Activated T-cell treated with anti-CD3 and anti-CD28 coated beads, Interleukin-2, amount 50 U/mL, for 72 hours (primary cell): ENCODE measurements at places on chromosomes 12 and 14. TPM values are rescaled to one million over a fixed set of nuclear protein-coding genes. Genes with fewer than 3 reads are reported as not detected.

DNA sequence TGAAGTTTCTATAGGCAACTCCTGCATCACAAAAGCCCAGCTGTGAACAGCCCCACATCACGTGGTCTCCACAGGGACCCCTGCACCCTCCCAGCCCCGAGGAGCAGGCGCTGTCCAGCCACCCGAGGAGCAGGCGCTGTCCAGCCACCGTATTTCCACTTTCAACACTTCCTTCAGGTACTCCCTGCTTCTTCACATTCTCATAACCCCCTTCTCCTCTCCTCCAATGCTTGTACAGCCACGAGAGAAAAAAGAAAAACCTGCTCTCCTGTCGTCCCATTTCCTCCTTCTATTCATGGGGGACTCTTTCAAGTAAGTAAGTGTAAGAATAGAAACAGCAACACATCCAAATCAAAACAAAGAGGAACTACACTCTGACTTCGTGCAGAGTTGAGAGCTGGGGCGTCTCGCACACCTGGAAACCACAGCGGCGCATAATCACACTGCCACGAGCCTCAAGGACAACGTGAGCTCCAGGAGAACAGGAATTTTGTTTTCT is 11.9 kb downstream of the CDC42BPB start:
- DNase-seq: no peak
- H3K4me1 ChIP-seq: peaks cover 6% of the 10 kb centered on the region
- H3K4me3 ChIP-seq: peak overlapping the region; percentile 36
- H3K27me3 ChIP-seq: peaks cover 11% of the 10 kb centered on the region

DNA sequence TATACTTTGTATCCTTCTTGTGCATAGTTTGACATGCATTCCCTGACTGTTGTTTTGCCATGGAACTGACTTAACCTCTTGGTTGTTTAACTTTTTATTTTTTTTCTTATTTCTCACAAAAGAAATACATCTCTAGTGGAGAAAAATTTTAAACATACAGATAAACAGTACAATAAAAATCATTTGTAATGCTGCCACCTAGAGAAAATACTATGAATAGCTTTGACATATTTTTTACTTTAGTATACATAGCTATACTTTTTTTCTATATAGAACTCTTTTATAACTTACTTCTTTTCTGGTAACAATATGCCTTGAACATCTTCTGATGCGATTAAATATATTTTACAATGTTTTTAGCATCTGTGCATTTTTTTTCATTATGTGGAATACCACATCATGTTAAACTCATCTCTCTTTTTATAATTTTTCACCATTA is 184.5 kb downstream of the AKAP6 start:
- no peak overlapping the region for H3K27ac ChIP-seq
- no peak for DNase-seq
- peaks cover 4% of the 10 kb centered on the region for H3K36me3 ChIP-seq
- no peaks in the 10 kb centered on the region for H3K4me1 ChIP-seq
- peaks cover 6% of the 10 kb centered on the region for H3K27me3 ChIP-seq

The OVCH1 gene
- total RNA-seq: not detected

The CMAS gene
- total RNA-seq: 37.4 TPM
